ENCODE measurements at places on chromosomes 7 and 10.

DNA sequence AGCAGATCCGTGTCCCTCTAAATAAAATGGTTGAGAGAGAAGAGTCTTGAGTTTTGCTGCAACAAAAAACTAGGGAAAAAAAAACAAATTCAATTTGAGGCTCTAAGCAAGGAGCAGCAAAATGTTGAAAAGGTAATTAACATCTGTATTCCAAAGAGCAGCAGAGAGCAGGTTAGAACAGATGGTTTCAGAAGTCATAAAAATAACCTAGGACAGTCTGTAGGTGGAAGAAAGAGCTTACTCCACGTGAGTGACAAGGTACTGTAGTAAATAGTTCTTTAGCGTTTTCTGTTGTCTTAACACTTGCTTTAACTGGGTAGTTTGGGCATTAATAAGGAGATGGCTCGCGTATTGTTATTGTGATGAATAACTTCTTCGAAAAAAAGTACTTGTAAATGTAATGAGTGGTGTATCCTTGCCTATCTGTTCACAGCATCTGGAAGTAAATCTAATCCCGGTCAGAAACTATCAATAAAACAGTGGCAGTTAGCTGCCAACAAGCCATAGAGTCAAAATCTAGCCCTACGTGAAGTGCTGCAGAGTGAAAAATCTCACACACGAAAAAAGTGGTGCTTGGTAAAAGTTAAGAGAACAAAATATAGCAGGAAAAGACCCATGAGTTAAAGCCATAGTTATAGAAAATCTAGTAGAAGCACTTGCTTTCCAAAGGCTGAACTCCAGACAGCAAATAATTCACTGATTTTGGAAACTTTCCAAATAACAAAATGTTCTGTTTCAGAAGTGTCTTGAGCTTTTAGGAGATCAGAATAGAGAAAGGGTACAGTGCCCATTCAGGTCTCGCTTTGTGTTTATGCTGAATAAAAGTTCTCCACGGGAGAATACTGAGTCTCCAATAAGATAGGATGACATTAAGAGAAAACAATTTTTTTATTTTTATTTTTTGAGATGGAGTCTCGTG, 49.3 kb upstream of the PARD3 start:
- no peak for DNase-seq

GRCh38 chr7:107964510-107964909, 38.5 kb downstream of the LAMB1 start:
- no peak for DNase-seq

- no peak for DNase-seq
These were observed 90.1 kb downstream of the RTKN2 start for GRCh38 chr10:62178568-62178967.

DNA sequence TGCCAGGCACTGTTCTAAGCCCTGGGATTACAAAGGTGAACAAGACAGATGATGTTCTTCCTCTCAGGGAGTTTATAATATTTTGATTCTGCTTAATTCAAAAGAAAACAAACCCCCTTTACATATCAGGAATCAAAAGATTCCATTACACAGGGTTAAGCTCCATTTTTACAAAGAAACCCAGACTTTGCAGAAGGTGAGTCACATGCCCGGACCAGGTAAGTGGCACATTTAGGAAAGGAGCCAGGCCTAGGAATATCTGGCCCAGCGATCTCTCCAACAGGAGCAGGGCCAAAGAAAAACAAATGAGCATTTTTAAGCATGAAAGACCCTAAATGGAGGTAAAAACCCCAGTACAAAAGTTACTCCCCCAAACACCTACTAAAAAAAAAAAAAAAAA, 1.1 kb downstream of the STN1 start:
- DNase-seq, result no peak

DNA sequence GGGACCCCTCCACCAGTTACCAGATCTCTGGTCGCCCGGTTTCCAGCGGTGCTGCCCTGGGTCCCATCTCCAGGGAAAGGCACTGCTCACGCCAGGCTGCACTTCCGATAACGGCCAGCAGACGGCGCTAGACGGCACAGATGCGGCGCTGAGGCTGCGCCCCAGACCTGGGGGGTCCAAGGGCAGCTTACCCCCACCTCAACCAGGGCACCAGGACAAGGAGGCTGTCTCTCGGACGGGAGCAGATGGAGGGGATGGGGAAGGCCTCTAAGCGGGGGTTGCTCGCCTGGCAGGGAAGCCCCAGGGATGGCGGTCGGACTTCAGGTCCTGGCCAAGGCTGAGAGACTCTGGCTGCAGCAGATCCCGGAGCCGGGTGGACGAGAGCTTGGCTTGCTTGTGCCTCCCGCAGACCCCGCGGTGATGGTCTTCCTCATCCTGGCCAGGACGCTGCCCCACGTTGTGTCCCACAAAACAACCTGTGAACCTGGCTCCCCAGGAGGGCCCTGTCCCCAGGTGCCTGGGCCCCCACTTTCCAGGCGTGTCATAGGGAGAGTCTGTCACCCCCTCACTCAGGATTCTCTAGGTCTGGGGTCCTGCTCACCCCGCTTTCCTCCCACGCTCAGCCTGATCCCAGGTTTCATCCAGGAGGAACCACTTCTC, 23.9 kb upstream of the ZNF716 start:
- no peak for DNase-seq

- DNase-seq, result no peak
These were observed 11.8 kb downstream of the CHST15 start for GRCh38 chr10:124081547-124082140.
